ENCODE measurements at places on chromosomes 6 and 20.

GRCh38 chr20:21104466-21104761 is 1.7 kb downstream of the LINC00237 start:
- DNase-seq, result no peak

DNA sequence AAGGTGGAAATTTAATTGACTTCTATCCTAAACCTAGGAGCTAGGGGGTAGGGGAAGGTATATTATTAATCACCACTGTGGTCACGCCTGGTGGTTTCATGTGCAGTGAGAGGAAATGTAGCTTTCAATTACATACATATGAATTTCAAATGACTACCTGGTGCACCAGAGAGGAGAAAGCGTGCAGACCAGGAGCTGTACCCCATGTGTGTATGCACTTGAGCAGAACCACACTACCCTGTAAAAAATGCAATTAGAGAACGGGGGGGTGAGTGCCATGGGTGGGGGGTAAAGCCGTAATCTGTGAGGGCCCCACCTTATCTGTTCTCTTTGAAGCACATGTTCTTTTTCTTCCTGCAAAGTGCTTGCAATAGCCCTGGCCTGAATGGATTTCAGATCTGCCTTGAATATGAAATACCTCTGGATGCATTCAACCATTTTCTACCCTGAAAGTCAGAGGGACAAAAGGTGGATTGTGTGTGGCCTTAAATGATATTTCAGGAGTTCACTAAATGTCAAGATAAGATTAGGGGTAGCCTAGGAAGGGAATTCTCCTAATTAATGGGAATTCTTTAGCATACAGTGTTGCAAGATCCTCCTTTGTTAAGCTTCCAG is 30.9 kb upstream of the EDN3 start:
- DNase-seq, result no peak

DNA sequence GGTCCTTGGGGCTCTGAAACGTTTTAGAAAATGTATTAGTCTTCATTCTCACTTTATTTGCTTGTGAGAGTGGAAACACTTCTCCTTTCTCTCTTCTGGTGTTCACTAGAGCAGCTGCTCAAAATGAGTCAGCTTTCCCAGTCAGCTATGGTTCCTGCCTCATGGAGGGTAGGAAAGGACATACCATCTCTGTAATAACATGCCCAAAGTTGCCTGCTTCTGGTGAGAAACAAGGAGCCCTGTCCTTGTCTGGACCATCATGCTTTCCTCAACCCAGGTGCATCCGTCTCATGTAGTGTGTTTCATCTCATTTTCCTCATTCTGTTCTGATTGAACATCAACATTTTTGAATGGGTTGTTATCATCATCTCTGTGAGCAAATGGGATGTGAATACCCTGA is 17.1 kb upstream of the TINAG start:
- DNase-seq, result no peak

GRCh38 chr20:63618291-63618980 is 8.5 kb downstream of the GMEB2 start:
- no peak for DNase-seq

DNA sequence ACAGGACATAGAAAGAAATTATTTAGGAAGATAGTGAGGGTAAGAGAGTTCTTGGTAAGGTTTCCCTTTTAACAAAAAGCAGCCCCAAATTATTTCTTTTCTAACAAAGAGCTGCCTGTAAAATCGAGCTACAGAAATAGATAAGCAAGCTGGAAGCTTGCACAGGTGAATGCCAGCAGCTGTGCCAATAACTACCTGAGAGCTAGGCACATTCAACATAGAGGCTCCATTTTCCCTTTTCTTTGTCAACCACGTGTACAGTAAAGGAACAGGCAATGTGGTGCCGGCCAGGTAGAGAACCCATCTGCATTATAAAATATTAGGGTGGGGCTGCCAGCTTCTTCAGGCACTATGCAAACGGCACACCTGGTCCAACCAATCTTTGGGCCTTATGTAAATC is 341.6 kb upstream of the JAG1 start:
- no peak for DNase-seq

- no peak for DNase-seq
These were observed 265.4 kb upstream of the SUPT3H start for GRCh38 chr6:45643126-45643525.

DNA sequence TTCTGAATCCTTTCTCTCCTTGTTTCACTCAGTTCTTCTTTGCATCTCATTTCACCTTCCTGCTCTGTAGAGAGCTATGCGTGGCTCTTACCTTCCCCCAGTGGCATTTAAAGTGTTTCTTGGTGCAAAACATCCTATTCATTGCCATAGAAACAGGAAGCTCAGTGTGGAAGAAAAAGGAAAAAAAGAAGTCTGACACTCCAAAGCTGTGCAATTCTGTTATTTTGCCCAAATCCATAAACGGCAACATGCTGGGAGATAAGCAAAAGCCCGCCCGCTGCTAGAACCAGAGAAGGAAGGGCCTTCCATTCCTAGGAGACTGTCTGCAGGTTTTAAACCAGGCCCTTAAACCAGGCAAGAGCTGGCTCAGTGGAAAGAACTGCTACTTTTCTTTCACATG is 247.1 kb downstream of the HIVEP2 start:
- DNase-seq, result no peak

- DNase-seq, result no peak
These were observed 22.8 kb downstream of the ADGRF4 start for GRCh38 chr6:47721189-47721588.

DNA sequence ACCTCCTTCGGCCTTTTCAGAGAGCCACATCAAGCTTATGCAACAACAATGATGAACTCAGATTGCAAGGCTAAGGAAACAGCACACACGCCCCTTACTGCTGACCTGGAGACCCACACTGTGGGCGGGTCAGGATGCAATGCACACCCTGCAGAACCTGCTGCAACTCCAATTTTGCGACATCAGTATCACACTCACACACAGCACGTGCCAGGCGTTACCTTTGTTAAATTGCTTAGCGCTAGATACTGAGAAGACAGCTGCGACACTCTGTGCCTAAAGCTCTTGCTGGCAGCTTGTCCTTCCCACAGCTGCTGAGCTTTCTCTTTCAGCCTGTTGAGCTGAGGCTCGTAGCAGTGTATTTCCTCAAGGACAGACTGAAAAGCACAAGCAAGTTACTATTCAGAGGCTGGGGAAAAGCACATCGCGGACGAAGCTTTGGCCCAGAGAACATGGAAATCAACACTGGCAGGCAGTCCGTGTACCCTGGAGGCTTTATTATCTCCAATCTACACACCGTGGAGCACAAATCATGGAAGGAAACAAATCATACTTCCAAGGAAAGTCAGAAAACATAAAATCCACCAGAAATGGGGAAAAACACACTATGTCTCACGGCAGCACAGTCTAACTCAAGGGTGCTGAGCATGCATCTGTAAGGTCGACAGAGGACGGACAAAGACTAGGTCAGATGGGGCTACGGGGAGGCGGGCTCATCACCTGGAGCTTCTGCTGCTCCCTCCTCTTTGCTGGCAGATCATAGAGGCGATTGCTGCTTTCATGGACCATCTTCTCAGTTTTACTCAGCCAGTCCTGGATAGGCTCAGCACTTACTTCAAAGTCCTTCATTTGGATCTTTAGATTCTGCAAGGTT is 268.2 kb downstream of the SYNE1 start:
- no peak for DNase-seq

DNA sequence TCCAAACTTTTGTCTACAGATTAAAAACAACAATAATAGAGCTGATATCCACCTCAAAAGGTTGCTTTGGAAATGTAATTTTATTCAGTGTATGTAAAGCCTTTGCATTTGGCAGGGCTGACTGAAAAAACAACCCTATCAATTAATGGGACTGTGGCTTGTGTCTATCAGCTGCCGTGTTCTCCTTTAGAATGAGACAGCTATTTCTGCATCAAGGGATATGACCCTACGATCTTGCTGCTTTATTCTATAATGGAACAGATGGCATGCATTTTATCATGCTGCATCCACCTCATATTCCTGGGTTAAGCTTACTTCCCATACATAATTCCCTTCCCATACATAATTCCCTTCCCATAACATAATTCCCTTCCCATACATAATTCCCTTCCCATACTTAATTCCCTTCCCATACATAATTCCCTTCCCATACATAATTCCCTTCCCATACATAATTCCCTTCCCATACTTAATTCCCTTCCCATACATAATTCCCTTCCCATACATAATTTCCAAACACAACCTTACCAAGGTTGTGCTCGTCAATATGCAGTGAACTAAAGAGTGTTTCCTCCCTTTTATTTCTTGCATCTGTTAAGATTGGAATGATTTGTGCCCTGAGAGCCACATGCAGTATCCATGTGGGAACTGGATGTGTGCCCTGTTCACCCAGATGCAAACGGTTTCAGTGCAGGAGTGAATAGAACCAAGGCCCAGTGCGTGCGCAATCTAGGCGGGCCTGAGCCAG is 26.8 kb downstream of the SERPINB6 start:
- no peak for DNase-seq

DNA sequence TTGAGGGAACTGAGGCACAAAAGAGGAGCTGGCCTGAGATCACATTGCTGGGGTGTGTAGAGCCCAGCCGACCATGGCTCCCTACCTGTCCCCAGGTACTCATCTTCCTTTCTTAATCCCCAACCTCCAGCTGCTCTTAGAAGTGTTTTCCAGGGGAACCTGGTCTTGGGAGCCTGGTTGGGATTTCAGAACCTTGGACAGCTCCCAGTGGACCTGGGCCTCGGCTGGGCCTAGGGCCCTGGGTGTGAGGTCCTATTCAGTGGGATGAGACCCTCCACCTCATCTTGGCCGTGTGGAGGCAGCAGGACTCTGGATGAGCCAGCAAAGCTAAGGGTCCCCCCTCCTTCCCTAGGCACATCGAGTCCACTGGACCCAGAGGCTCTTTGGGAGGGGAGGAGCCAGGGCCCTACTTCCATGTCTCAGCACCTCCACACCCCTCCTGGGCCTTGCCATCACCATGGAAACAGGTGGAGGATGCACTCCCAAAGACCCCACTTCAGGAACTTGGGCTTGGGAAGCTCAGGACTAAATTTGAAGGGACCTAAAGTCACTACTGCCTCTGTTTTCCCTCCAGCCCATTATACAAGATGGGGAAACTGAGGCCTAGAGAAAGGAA is 38.5 kb downstream of the DLGAP4 start:
- DNase-seq, result peak; percentile 6

- DNase-seq, result no peak
These were observed 336 bp upstream of the SMPDL3A start for GRCh38 chr6:122788663-122789181.

DNA sequence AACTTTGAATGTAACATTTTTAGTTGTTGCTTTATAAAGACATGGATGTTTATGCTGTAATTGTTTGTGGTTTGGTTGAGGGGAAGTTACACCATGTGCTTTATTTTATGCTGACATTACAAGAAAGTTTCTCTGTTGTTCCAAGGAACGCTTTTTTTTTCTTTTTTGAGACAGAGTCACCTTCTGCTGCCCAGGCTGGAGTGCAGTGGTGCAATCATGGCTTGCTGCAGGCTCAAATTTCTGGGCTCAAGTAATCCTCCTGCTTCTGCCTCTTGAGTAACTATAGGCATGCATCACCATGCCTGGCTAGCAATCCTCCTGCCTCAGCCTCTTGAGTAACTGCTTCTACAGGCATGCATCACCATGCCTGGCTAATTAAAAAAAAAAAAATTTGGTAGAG is 21.0 kb upstream of the IFNGR1 start:
- DNase-seq, result no peak

DNA sequence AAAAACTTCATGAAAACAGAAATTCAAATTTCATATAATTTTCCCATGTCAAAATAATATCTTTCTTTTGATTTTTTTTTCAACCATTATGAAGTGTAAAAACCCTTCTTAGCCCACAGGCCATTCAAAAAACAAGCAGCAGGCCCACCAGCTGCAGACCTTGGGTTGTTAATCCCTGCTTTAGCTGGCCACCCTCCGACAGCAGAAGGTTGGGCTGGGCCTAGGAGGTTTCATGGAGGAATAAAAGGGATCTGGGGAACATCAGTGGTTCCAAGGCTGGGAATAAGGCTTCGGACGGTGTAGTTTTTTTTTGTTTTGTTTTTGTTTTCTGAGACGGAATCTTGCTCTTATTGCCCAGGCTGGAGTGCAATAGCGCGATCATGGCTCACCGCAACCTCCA is 3.6 kb upstream of the HSP90AB1 start:
- no peak for DNase-seq

DNA sequence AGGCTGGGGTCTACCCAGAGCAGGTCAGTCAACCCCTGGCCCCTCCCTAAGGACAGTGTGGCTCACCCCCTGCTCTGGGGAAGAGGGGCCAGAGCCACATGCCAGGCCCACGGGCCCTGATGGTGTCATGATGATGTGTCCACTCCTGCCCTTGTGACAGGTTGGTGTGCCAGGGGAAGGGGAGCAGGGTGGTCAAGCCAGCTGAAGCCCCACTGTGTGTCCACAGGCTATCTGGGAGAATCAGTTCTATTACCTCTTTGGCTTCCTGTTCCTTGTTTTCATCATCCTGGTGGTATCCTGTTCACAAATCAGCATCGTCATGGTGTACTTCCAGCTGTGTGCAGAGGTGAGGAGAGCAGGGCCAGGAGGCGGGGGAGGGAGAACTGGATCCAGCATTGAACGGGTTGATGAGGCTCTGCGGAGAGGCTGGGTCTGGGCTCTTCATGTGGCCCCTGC is 47.7 kb downstream of the PLAGL2 start:
- DNase-seq, result no peak

DNA sequence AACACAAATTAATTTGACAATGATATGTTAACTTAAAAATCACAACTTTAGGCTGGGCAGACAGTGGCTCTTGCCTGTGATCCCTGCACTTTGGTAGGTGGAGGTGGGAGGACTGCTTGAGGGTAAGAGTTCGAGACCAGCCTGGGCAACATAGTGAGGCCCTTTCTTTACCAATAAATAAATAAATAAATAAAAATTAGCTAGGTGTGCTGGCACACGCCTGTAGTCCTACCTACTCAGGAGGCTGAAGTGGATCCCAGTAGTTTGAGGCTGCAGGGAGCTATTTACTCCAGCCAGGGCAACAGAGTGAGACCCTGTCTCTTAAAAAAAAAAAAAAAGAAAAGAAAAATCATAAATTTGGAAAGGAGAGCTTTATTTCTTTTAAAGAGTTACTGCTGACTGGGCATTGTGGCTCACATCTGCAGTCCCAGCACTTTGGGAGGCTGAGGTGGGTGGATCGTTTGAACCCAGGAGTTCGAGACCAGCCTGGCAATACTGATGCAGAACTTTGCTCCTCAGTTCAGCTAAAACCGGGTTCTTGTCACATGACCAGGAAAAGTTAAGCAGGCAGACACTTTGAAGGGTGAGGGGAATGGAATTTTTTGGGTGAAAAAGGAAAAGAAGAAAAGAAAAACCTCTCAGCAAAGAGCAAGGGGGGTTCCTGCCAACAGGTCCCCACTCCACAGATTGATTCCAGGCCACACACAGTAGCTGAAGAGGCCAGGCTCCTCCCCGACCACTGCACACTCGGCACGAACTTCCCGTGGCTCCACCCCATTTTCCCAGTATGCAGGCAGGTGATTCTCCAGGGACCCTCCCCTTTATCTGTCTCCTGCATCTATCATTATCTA is 44.0 kb upstream of the DDR1 start:
- DNase-seq, result no peak

DNA sequence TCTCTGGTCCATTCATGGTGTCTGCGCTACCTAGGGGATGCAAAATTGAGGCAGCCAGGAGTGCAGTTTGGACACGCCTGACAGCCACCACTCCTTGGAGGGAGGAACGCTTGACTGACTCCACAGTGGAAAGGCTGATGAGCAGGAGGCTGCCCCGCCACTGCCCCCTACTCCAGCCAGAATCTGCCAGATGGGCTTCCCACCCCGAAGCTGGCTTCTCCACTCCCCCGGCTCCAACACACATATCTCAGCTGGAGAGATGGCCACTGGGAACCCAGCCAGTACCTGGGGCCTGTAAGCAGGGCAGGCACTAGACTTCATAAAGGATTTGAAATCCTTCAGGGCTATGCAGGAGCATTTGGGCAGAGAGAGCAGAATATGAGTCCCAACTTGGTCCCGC is 51.4 kb upstream of the BLCAP start:
- DNase-seq, result no peak
